ENCODE measurements at places on chromosomes 3 and 15.

- DNase-seq: no peak
Measured at GRCh38 chr15:81889485-81889881, 156.3 kb downstream of the MEX3B start.

GRCh38 chr3:17057321-17057720 is 172.6 kb downstream of the PLCL2 start:
- DNase-seq: no peak

DNA sequence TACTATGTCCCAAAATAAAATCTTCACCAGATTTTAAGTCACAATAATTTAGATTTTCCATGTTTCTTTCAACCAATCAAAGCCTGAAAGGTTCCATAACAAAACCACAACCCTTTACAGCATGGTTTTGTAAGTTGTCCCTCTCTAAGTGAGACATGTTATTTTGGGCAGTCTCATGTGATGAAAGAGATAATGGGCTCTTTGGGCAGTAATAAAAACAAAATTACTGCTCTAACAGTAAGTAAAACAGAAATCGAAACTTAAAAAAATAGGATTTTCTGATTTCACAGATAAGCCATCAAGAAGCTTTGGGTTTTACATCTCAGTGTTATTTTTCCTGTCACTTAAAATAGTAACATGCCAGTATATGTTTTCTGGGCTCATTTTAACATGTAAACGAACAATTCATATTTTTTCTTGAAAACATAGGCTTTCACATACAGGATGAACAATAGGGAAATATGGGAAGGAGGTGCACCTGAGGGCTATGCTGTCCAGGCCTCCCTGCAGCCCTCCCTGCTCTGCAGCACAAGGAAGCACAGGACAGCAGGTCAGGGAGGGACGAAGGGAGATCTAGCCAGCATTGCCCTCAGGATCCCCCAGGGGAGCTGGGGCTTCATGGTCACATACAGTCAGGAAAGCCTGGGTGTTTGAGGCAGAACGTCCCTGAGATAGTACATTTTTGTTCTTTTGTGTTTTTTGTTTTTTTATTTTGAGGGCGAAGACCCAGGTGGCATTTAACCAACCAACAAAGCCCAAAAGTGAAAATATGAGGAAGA is 157.4 kb downstream of the SHOX2 start:
- no peak for DNase-seq

DNA sequence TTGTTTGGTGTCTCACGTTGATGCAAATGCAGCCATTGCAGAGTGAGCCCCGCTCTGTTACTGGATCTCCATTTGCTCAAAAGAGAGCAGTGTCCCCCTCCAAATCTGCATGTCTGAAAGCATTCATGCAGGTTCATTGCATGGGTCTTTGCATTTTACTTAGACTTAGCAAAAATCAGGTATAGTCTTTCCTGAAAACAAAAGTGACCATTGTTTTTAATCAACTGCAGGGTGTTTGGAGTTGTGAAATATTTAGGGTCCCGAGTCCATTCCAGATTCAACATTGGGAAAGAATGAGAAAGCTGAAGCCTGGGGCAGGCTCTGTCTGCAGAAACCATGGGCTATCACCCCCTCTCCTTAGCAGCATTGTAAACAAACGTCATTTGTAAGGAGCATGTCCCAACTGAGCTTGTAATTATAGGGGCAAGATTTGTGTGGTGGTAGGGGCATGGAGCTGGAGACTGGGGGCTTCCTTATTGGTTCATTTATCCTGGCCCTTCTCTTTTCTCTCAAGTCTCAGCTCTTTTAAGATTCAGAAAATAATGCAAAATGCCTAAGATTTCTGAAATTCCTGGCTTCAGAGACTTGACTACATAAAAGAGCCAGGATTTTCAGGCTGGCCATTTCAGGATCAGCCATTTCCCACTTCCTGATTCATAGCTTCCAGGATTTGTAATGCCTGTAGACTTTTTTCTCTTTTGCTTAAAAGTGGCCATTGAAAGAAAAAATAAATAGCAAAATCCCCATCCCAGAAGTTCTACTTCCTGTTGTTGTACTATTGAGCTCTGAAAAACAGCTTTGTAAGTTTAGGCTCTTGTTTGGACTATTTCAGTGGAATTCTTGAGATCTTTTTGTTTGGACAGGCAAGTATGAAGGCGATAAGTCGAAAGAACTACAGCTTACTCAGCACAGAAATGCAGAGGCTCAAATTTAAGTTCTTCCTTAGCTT is 23.0 kb downstream of the IGF1R start:
- DNase-seq: no peak

- no peak for DNase-seq
Measured at GRCh38 chr3:56188201-56188600, 280.1 kb downstream of the ERC2 start.

DNA sequence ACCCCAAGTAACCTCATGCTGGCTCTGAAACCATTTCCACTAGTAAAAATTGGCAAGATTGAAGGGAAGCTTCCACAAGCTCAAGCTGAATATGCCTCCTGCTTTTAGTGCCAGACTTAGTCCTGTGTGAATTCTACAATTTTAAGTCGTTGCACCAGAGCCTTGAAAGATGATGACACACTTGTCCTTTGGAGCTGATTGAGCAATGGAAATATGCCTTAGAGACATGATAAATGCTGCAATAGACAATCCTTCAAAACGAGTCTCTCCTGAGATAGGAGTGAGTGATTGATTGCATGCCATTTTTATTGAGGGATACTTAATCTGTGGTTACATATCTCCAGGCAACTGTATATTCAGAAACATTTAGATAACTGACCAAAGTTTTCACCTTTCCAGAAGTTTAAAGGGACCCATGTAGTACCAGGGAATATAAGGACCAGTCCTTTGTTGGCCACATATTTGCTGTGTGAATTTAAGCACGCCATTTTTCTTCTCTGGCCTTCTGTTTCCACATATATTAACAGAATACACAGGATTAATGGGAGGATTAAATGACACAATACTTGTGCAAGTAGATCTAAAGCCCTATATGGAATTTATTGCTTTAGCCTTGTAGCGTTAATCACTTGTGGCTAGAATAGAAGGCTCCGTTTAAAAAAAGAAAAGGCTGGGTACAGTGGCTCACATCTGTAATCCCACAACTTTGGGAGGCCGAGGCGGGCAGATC is 65.1 kb downstream of the PPARG start:
- no peak for DNase-seq

Data from CD4-positive, alpha-beta T cell treated with Interleukin-6 at 100 ng/mL for 8 hours (primary cell).